ENCODE measurements at places on chromosomes 5 and 9. TPM values are rescaled to one million over a fixed set of nuclear protein-coding genes. Genes with fewer than 3 reads are reported as not detected.

- no peaks in the 10 kb centered on the region for H3K27me3 ChIP-seq
- no peaks in the 10 kb centered on the region for H3K4me1 ChIP-seq
- no peak overlapping the region for H3K4me3 ChIP-seq
- DNase-seq: no peak
Measured at GRCh38 chr9:121476156-121476555, 23.5 kb downstream of the GGTA1 start.

DNA sequence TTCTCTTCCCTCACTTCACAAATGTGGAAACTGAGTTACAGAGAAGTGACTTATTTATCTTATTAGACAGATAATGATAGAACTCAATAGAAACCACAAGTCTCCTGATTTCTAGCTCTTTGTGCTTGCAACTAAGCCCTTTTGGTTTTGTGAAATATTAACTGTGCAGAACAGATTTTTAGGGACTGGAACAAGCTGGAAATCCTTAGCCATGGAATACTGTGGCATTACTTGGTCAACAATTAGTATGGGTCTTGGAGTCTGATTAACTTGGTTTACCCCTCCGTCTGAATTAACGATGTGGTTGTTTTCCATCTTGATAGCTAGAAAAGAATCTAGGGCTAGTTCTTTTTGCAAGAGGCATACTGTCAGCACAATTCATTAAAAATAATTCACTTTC lies 584 bp upstream of the KLF9 start:
- H3K36me3 ChIP-seq: no peaks in the 10 kb centered on the region
- DNase-seq: no peak
- no peaks in the 10 kb centered on the region for H3K27me3 ChIP-seq
- H3K4me3 ChIP-seq: peak overlapping the region; percentile 72
- H3K27ac ChIP-seq: peak overlapping the region; percentile 100

- H3K4me3 ChIP-seq: no peak overlapping the region
- H3K36me3 ChIP-seq: no peaks in the 10 kb centered on the region
- no peak overlapping the region for H3K27ac ChIP-seq
- DNase-seq: no peak
- H3K27me3 ChIP-seq: peaks cover 15% of the 10 kb centered on the region
- peaks cover 5% of the 10 kb centered on the region for H3K4me1 ChIP-seq
Measured at GRCh38 chr5:176675676-176676360, 28.5 kb downstream of the TSPAN17 start.

DNA sequence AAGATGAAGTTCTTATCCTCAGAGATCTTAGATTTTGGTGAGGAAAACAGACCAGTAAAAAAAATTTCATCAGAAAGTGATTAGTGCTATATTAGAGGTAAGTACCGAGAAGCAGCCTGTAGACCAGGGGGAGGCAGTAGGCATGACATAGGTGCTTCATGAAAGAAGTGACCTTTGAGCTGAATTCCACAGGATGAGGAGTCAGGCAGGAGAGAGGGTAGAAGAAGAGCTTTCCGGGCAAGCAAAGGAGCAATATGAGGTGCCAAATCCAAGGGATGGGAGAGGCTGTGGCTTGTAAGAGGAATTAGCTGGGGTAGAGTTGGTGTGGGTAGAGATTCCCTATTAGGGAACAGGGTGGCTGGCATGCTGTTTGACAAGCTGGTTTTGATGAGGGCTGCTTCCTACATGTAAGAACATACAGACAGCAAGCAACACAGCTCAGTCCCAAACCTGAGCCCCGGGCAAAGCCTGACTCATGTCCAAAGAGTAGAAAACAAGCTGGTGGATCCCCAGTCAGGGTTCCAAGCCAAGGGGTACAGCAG lies 48.4 kb upstream of the PWWP2A start:
- H3K27me3 ChIP-seq: no peaks in the 10 kb centered on the region
- no peak for DNase-seq
- H3K4me3 ChIP-seq: no peak overlapping the region
- H3K36me3 ChIP-seq: no peaks in the 10 kb centered on the region
- H3K27ac ChIP-seq: no peak overlapping the region

DNA sequence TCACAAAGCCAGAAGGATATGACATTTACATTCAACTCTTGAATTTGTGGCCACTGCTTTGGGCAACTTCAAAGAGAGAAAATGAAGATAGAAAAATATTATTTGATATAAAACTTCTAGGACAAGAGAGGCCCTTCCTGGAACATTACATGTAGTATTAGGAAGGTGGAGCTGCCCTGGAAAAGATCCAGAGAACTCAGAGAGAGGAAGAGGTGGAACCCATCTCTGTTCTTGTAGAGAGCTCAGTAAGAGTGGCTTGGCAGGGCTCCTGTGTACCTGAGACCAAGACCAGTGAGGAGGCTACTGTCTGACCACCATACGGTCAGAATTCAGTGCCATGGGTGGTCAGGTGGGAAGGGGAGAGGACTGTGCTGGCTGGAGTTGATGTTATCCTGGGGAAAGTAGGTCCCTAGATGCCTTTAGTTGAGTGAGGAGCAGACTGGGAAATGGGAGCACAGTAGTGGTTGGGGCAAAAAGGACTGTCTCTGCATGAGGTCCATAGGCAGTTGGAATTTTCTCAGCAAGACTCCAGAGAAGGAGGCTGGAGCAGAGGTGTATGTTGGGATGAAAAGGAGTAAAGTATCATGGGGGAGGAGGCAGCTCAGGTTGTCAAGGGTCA lies 7.6 kb downstream of the TGFBI start:
- H3K27ac ChIP-seq: no peak overlapping the region
- no peak overlapping the region for H3K4me3 ChIP-seq
- H3K27me3 ChIP-seq: no peaks in the 10 kb centered on the region
- no peaks in the 10 kb centered on the region for H3K36me3 ChIP-seq

DNA sequence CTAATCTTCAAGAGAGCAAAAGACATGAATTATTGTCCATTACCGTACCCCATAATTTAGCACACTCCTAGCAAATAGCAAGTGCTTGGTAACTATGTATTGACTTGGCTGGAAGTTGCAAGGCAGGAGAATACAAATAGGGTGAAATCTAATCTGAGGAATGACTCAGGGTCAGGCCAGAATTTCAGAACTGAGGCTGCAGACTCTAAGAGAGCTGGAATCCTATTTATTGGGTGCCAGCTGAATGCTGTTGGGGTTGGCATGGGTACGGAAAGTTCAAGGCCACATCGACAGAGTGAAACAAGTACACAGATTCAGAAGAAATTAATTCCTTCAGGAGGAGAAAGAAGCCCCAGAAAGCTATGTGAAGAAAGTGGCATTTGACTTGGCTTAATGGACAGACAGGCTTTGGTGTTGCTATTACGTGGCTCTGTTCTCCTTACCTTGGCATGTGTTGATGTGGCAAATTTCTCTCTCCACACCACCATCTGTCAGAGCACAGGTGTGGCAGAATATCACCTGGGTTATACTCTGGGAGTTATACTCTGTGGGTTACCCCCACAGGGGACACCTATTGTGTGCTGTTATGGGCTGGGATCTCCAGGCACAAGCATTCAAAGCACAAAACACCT lies 20.9 kb upstream of the ASTN2 start:
- no peak overlapping the region for H3K4me3 ChIP-seq
- no peaks in the 10 kb centered on the region for H3K4me1 ChIP-seq
- H3K36me3 ChIP-seq: no peaks in the 10 kb centered on the region
- no peak overlapping the region for H3K27ac ChIP-seq
- no peaks in the 10 kb centered on the region for H3K27me3 ChIP-seq

DNA sequence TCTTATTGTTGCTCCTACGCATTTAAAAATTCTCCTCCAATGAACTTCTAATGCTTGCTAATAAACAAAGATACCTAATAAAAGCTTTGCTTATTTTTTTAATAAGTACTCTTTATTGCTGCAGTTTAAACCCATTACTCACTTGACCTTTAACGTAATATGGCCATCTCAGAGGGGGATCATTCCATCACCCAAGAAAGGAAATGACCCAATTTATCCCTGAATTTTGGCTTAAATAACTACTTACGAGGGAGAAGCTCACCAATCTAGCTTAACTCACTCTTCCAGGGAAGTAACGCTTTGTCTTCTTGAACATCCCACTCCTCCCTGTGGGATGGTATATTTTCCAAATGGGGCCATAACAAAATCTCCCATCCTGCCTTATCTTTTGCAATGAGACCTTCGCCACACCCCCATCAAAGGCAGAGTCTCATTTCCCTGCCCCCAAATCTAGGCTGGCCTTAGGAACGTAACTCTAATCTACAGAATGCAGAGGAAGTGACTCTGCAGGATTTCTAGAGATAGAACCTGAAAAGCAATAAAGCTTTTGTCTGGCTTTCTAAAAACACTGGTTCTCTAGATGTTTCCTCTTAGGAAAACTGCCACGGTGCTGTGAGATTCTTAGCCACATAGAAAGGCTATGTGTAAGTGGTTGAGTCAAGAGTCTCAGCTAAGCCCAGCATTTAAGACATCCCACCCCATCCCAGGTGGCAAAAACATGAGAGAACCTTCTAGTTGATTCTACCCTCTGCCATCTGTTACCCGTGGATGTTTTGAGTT lies 310.0 kb downstream of the ASTN2 start:
- no peak for DNase-seq
- H3K27me3 ChIP-seq: no peaks in the 10 kb centered on the region
- no peak overlapping the region for H3K4me3 ChIP-seq

DNA sequence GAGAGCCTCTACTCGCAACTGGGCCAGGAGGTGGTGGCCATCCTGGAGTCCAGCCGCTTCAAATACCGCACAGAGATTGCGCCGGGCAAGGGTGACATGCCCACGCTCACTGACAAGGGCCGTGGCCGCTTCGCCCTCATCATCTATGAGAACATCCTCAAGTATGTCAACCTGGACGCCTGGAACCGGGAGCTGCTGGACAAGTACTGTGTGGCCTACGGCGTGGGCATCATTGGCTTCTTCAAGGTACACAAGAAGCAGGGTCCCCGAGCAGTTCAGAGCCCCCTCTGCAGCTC lies 13.5 kb downstream of the NDST1 start:
- H3K4me3 ChIP-seq: no peak overlapping the region
- H3K4me1 ChIP-seq: no peaks in the 10 kb centered on the region
- no peak for DNase-seq
- no peak overlapping the region for H3K27ac ChIP-seq

- H3K27ac ChIP-seq: no peak overlapping the region
- H3K36me3 ChIP-seq: no peaks in the 10 kb centered on the region
- no peaks in the 10 kb centered on the region for H3K4me1 ChIP-seq
- no peaks in the 10 kb centered on the region for H3K27me3 ChIP-seq
- H3K4me3 ChIP-seq: no peak overlapping the region
Measured at GRCh38 chr9:76433406-76433805, 25.6 kb upstream of the GCNT1 start.

DNA sequence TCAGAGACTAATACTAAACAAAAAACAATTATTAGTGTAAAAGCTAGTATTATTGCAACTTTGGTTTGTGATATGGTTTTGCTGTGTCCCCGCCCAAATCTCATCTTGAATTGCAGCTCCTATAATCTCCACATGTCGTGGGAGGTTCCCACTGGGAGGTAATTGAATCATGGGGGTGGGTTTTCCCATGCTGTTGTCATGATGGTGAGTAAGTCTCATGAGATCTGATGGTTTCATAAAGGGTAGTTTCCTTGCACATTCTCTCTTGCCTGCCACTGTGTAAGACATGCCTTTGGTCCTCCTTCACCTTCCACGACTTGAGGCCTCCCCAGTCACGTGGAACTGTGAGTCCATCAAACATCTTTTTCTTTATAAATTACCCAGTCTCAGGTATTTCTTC lies 325.9 kb upstream of the DAB2 start:
- no peak overlapping the region for H3K27ac ChIP-seq
- no peak for DNase-seq
- no peaks in the 10 kb centered on the region for H3K27me3 ChIP-seq
- no peaks in the 10 kb centered on the region for H3K36me3 ChIP-seq
- no peaks in the 10 kb centered on the region for H3K4me1 ChIP-seq

DNA sequence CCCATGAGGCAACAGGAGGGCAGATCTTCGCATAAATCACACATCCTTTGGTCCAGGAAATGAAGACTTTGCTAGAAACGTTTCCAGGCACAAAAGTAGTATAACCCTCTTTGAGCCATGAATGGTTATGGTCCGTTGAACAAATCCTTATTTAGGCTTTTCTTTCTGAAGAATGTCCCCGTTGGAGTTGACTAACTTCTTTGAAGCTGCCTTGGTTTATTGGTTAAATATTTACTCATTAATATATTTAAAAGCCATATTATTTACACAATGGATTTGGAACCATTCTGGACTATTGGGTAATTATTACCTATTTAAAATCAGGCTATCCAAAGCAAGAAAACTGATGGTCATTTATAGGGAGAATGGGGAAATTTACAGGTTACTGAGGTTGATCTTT lies 347.6 kb upstream of the SLC30A5 start:
- no peaks in the 10 kb centered on the region for H3K4me1 ChIP-seq
- no peak overlapping the region for H3K4me3 ChIP-seq
- H3K27me3 ChIP-seq: no peaks in the 10 kb centered on the region
- no peaks in the 10 kb centered on the region for H3K36me3 ChIP-seq

DNA sequence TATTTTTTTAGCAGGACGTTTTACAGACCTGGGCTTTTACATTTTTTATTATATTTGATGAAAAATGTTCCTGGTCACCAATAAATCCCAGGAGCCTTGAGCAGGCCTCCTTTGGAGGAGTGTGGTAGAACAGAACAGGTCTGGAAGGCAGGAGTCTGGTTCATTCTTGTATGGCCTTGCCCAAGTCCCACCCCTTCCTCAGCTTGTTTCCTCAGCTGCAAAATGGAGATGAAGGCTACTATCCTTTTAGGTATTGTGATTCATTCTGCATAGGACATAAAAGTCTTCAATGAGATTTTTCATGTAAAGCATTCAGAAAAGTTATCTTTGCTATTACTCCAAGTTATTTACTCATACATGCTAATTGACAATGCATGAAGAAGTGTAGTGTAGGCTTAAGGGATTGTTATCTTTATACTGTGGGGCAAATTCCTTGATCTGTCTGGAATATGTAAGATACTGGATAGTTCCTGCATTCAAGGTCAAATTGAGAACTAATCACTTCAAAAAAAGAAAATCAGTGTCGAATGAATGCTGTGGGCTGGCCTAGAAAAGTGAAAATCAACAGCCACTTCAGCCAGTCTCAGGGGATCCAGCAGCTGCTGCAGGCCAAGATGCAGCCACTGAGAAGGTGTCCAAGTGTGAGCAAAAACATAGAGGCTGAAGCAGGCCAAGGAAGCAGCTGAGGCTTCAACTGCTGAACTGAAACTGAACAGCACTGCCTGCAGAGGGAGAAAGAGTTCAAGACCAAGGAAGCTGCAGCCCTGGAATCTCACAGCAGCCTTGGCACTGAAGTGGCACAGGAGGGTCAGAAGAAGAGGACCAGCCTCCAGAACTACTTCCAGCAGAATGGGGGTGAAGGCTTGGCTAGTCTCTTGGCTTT lies 15.5 kb upstream of the SLC36A3 start:
- H3K27me3 ChIP-seq: no peaks in the 10 kb centered on the region
- H3K27ac ChIP-seq: no peak overlapping the region
- DNase-seq: peak; percentile 39
- H3K36me3 ChIP-seq: no peaks in the 10 kb centered on the region
- H3K4me1 ChIP-seq: no peaks in the 10 kb centered on the region
- no peak overlapping the region for H3K4me3 ChIP-seq

- H3K4me3 ChIP-seq: no peak overlapping the region
- no peaks in the 10 kb centered on the region for H3K36me3 ChIP-seq
- DNase-seq: no peak
- no peaks in the 10 kb centered on the region for H3K4me1 ChIP-seq
- H3K27me3 ChIP-seq: no peaks in the 10 kb centered on the region
Measured at GRCh38 chr9:121823451-121824169, 172.2 kb downstream of the DAB2IP start.

Gene CD74
- total RNA-seq: 899 TPM

Gene FAM221B
- total RNA-seq: not detected

Gene TAL2
- not detected for total RNA-seq

Gene MYO10
- total RNA-seq: 30.7 TPM

Gene TAF1L
- not detected for total RNA-seq

Gene ABCA2
- total RNA-seq: 26.8 TPM

Gene CNTFR
- total RNA-seq: 14.7 TPM

Gene SH3RF2
- 2.7 TPM for total RNA-seq

Gene SLC28A3
- total RNA-seq: not detected

Gene GABRA6
- not detected for total RNA-seq

Gene ZNF618
- total RNA-seq: 3.8 TPM

All from uterus (tissue), 4 donors.